ENCODE measurements at places on chromosomes 6 and 20.

DNA sequence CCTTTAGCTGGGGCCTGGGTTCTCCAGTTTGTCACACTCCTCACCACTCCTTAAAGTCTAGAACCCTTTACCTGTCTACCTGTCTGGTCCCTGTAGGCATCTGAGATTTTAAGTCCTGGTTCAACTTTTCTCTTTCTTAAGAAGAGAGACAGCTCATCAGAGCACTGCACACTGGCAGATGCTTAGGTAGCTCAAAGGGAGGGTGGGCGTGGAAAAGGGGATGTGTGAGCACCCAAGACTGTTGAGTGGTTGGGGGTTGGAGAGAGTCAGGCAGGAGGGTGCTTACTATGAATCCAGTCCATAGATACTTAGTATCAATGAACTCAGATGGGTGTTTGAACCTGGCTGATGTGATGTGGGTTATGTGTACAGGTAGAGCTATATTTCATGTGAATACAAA, 6.6 kb upstream of the KCNG1 start:
- no peak for DNase-seq

- DNase-seq: no peak
Measured at GRCh38 chr6:112571488-112572270, 224.5 kb downstream of the RFPL4B start.

GRCh38 chr6:41289815-41290214, 3.3 kb upstream of the TREM1 start:
- no peak for DNase-seq

- no peak for DNase-seq
Measured at GRCh38 chr6:65701325-65701724, 5.7 kb downstream of the EYS start.

GRCh38 chr6:109978174-109979032, at the start of gene GPR6:
Gene GPR6 (plus strand): TSS chr6:109978311. CDS start chr6:109979113, 802 bp downstream.
- DNase-seq: no peak

DNA sequence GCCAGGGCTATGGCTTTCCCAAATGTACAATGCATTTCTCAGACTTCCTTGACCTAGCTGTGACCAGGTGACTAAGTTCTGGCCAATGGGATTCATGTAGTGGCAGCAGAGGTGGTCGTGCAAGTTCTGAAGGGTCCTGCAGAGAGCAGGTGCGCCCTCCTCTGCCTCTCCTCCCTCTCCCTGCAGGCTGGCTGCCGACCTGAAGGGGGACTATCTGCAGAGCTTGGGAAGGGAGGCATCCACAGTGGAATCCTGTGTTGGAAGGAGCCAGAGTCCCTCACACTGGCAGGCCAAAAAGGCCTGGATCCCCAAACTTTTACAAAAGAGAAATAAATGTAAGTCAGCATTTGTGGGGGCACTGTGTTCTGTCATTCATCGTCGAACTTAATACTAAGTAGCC, 66.6 kb downstream of the CDH26 start:
- DNase-seq: no peak

GRCh38 chr6:3419624-3420272, 37.1 kb downstream of the SLC22A23 start:
- DNase-seq: no peak

DNA sequence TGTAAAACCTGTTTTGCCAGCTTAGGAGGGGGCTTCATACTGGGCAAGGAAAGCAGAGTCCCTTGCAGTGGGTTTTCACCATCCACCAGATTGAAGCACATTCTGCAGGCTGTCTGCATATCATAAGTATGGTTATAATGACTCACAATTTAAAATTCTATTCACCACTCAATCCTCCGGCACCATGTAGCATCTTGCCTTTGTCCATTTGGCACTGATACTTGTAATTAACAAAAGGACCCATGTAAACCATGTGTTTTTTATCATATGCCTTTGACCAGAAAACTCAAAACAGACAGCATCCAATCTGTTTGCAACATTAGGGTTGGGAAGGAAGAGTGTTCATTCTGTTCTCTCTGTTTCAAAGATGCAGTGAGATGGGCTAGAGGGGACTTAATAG, 3.0 kb downstream of the CD83 start:
- DNase-seq: no peak

- no peak for DNase-seq
Measured at GRCh38 chr20:13021205-13021970, 12.6 kb downstream of the SPTLC3 start.

GRCh38 chr6:429515-430121, 38.1 kb downstream of the IRF4 start:
- DNase-seq: peak; percentile 11

DNA sequence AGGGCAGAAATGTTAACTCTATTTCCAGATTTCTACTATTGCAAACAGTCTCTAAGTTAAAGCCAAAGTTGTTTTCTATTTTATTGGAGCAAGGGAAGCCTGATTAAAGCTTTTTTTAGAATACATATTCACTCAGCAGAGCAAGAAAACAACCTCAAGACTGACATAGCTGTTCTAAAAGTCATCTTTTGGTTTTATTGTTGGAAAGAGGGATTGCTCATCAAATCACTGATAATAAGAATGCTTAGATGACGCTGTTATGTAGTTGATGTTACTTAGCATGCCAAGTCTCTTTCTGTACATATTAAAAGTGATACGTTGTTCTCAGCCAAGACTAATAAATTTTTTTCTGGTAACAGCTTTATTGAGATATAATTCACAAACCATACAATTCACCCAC, 172.6 kb upstream of the LAMA2 start:
- no peak for DNase-seq

GRCh38 chr6:73309785-73310502, 44.1 kb downstream of the DPPA5 start:
- DNase-seq: no peak

DNA sequence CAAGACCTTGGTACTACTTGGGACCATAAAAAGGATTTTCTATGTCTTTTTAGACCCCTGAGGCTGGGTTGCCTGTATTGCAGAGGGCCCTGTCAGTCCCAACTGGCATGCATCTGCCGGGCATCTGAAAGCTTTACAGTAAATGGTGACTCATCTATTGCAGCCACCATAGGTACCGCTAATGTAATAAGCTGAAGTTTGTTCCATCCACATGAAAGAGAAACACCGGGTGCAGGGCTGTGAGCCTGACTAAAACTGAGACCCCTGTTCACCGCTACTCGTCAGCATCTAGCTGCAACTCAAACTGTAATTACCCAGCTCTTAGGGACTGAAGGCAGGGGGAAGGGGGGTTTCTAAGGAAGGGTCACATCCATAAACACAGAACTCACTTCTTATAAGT, 49.5 kb downstream of the TRERF1 start:
- no peak for DNase-seq

GRCh38 chr20:11791835-11792567, 125.7 kb upstream of the BTBD3 start:
- DNase-seq: no peak

GRCh38 chr6:162055365-162055764, 672.2 kb downstream of the PRKN start:
- no peak for DNase-seq

GRCh38 chr20:20457392-20458126, 89.7 kb downstream of the INSM1 start:
- no peak for DNase-seq

- DNase-seq: no peak
Measured at GRCh38 chr6:38131527-38131965, 312.0 kb downstream of the ZFAND3 start.

DNA sequence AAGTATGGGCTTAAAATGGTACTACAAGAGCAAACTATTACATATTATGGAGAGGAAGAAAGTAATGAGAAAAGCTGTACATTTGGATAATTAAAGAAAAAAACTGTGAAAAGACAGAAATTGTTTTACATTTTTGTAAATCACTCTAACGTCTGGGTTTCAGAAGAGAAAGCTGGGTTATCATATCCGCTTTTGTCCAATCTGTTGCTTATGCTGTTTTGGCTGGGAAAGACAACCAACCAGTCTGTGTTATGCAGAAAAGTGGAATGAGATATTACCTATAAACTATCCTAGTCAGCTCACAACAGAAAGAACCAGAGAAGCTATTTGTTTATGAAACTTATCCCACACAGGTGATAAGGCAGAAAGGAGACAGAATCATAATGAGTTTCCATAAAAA, 32.4 kb downstream of the REV3L start:
- DNase-seq: no peak

DNA sequence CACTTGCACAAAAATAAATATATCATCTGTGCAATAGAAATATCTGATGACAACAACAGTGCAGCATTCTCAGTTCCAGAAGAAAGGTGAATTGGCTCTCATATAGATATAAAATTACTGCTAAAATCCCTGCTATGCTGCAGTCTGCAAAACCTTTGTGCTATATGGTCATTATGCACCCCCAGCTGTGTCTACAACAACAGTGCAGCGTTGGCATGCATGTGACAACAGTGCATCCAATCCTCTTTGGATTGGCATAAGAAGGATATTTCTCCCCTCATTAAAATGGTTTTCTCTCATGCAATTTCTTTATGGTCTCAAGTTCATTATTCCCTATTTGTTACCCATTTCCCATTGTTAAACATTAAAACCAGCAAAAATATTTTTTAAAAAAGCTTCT, 23.1 kb downstream of the OR2B6 start:
- DNase-seq: no peak

DNA sequence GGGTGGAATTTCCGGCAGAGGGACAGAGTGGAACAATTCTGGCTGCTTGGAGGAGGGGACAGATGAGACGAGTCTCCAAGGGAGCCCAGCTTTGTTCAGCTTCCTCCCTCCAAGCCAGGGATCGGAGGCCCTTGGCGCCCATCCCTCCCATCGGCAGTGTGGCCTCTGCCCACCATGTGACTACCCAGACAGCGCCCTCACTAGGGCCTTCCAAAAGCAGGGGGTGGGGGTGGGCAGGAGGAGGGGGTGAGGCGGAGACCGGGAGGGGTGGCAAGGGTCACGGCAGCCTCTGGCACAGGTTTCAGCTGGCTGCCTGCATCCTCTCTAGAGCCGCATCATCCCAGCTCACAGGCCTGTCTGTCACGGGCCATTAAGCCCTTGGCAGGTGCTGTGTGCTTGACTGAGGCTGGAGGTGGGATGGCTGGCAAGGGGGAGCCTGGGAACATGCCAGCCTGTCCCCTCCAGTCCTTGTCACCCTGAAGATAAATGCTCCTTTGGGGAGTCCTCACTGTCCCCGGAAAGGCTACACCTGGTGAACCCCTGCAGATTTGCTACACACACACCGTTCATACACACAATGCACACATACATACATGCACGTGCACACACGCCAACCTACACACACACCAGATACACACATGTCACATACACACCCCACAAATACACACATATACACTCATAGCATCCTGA, 6.2 kb upstream of the FGD2 start:
- DNase-seq: no peak

DNA sequence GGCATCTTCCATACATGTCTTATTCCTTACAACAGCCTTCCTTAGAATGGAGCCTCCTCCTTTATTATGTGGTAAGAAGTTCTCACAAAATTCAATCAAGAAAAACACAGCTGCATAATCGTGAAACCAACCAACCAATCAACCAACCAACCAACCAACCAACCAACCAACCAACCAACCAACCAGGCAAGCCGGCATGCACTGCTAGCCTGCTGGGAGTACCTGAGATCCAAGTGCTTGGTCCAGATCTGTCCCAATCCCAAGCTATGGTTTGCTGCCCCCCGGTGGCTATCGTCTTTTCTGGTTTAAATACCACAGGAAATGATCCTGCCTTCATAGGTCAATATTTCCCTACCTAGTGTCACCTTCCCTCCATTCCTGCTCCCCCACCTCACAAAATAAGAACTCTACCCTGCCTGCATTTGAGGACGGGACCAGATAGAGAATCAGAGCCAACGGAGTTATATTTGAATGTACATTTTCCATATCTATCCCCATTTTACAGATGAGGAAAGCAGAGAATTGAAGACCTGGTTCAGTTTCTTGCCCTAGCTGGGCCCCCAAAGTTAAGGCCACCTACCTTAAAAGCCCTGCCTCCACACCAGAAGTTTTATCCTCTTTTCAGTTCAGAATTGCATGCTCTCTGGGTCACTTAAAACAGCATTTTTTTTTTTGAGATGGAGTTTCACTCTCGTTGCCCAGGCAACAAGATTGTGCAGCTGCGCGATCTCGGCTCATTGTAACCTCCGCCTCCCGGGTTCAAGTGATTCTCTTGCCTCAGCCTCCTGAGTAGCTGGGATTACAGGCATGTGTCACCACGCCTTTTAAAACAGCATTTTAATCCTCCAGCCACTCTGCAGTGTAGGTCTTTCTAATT, 27.1 kb downstream of the RAB44 start:
- DNase-seq: no peak

- no peak for DNase-seq
Measured at GRCh38 chr20:62063315-62063980, 2.2 kb downstream of the TAF4 start.

GRCh38 chr6:139230391-139230840, 61.4 kb downstream of the TXLNB start:
- peak; percentile 18 for DNase-seq

DNA sequence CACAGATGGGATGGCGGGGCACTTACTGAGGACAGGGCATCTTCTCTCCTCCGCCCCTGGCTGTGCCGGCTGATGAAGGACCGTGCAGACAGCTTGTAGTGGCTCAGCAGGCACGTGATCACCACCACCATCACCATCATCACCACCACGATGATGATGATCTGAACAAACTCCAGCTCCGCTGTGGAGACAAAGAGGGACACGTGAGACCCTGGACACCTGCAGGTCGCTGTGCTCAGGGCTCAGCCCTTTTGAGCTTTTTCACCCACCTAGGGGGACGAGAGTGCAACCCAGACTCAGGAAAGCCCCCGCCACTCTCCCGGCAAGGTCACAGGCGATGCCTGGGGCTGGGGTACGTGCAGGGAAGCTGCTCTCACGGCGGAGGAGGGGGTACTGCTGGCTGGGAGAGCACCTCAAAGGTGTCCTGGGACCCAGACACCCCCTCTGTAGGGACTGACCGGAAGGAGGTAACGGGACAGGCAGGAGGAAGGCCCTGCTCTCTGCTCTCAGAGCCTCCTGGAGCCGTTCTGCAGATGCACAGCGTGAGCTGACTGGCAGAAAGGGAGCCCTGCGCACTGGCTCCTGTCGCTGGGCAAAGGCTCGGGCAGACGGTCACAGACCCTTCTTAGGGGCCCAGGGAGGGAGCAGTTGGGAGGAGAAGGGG, 39.4 kb upstream of the ZBP1 start:
- no peak for DNase-seq

DNA sequence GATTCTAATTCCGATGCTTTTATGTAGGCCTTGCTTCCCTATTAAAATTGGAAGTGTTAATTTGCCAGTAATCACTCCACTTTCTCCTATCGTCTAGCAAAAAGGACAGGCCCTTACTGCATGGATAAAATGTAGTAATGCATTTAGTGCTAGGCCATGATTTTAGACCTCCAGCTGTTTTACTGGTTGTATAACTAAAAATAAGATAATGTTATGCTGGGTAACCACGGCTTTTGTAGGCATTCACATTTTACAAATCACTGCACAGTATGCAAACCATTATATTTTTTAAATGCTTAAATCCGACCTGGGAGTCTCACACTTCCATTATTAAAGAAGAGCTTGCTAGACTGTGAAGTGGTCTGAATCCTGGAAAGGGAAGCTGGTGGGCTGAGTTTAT, 179.5 kb downstream of the TFAP2A start:
- no peak for DNase-seq

- no peak for DNase-seq
Measured at GRCh38 chr6:40232698-40233097, 298.4 kb upstream of the MOCS1 start.

GRCh38 chr6:9943986-9944385, 470.9 kb downstream of the TFAP2A start:
- no peak for DNase-seq

GRCh38 chr20:8756410-8756809, 312.5 kb upstream of the PLCB4 start:
- no peak for DNase-seq
